ENCODE measurements at places on chromosomes 4 and X.

- no peak for DNase-seq
These were observed 34.5 kb downstream of the ACE2 start for GRCh38 chrX:15566244-15566643.

DNA sequence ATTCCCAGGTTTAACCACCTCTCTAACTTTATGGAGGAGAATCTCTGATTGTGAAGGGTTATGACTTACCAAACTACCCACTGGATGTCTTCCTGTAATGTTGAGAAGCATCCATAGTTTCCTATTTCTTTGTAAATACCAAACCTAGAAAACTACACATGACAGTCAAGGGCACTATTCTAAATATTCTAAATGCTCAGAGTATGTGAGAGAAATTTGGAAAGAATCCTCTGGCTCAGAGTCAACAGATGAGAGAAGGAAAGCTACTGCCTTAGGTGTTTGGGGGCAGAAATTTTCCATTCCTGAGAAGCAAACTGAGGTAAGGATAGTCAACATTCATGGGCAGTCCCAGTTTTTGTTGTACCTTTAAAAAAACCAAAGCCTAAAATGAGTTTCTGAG lies 155.8 kb downstream of the KCNIP4 start:
- no peak for DNase-seq

DNA sequence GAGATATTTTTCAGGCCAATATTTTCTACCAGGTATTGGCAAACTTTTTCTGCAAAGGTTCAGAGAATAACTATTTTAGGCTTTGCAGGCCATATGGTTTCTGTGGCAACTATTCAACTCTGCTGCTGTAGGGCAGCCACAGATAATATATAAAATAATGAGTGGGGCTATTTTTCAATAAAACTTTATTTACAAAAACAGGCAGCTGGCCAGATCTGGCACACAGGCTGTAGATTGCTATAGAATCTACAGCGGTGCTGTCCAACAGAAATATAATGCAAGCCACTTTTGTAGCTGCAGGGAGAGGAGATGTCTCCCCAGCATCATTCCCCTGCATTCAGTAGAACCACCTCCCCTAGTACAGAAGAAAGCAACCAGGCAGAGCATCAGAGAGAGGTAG lies 97.6 kb upstream of the BCOR start:
- DNase-seq: no peak

- DNase-seq: no peak
These were observed 26.0 kb downstream of the SH3TC1 start for GRCh38 chr4:8224975-8225625.

GRCh38 chr4:144449611-144450010 lies 196.3 kb upstream of the HHIP start:
- DNase-seq: no peak

DNA sequence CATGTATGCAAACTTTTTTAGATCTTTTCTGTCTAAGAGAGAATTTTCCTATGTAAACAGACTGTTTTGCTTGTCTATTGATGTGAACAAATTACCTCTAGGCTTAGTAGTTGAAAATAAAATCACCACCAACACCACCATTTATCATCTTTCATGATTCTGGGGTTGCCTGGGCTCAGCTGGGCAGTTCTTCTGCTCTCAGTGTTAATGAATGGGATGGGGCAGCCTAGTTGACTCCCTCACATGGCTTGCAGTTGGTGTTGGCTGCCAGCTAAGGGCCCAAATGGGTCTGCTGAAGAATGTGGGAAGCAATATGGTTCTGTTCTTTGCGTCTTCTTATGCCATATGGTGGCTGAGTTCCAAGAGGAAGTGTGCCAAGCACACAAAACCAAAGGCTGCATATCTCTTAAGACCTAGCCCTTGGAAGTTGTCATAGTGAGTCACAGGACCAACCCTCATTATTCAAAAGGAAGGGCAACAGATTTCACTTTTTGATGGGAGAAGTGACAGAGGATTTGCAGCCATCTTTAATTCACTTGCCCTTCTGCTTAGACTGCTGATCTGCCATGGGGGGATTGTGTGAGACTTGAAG lies 17.9 kb downstream of the REELD1 start:
- no peak for DNase-seq

- no peak for DNase-seq
These were observed 11.0 kb downstream of the TKTL2 start for GRCh38 chr4:163462556-163462955.

- no peak for DNase-seq
These were observed 235.7 kb downstream of the NKX6-1 start for GRCh38 chr4:84263415-84263814.

DNA sequence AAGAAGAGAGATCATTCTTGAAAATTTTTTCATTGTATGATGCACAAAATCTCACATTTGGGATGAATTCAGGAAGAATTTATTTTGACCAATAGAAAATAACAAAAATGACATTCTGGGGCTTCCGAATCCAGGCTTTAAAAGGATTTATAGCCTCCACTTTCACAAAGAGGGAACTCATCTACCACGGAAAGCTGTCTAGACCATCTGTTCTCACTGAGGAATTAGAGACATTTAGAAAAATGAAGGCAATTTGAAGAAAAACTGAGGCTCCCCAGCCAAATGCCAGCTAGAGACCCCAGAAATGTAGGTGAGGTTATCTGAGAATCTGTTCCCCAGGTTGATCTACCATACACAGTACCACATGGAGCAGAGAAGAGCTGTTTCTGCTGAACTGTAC lies 464.3 kb downstream of the TMA16 start:
- no peak for DNase-seq

DNA sequence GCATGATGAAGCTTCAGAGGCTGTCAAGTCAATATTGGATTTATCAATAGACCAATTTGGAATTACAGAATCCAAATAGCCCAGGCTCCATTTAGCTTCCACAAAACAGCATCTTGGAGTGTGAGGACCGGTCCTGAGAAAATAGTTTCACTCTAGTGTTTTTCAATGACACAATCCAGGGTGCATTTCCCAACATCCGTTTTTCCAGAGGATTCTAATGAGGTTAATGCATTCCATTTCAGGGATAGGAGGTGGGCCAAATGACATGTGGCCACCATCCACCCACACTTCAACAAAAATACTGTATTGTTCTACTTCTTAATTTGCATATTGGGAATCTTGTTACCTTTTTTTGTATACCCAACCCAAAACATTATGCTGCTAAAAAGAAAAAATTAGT lies 229.8 kb upstream of the LDB2 start:
- DNase-seq: no peak

DNA sequence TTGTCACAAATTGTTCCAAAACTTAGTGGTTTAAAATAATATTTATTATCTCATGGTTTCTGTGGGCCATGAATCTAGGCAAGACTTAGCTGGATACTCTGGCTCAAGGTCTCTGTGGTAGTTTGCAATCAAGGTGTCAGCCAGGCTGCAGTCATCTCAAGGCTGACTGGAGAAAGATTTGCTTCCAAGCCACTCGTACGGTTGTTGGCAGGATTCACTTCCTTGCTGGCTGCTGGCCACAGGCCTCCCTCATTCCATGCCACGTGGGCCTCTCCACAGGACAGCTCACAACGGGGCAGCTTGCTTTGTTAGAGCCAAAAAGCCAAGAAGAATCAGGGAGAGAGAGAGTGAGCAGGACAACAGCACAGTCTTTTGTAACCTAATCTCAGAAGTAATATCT lies 101.4 kb downstream of the WWC2 start:
- DNase-seq: no peak

GRCh38 chrX:38664285-38664684 lies 102.9 kb downstream of the TSPAN7 start:
- DNase-seq: no peak

- no peak for DNase-seq
These were observed 202.2 kb downstream of the TRIML1 start for GRCh38 chr4:188341428-188341827.

DNA sequence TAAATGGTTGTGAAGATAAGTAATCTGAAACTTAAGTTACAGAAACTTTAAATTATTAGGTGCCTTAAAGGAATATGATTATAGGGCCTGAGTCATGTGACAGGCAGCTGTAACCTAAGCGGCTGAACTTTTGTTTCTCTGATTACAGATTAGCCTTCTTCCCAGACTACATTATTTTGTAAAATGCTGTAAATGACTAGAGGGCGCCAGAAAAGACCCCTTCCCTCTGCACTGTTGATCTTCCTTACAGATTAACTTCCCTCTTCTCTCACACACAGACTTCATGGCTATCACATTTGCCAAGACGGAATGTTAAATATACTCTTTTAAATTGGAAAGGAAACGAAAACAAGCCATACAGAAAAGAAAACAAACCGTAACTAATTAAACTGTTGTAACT lies 96.6 kb downstream of the EVC2 start:
- DNase-seq: no peak

DNA sequence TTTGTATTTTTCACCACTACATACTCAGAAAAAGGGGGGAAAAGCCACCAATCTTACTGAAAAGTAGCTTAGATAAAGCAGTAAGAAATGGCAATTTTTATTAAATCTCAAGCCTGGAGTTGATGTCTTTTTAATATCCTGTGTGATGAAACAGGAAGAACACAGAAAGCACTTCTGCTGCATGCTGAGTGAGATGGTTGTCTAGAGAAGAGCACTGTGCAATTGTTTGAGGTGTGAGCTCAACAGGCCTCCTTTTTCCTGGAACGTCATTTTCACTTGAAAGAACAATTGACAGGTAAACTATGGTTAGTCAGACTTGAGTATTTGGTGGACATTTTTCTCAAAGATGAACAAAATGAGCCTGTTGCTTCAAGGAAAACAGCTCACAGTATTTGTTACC lies 73.9 kb downstream of the RTL5 start:
- no peak for DNase-seq

GRCh38 chrX:43745938-43746721 lies 90.0 kb downstream of the MAOA start:
- no peak for DNase-seq

DNA sequence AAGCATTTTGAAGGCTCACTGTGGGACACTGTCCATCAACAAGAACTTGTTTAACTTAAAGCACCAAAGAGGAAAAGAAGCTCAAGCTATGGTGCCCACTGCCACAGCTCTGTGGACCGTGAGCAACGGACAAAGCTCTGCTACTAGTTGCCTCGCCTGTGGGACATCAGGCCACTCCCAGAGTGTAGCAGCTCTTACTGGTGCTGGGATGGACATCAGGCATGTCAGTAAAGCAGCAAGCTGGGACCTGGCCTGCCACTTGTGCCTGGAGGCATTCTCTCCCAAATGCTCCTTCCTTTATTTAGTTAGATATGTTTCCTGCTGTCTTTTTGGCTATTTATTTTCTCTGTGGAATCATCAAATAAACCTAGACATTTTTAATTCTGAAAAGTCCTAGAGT lies 46.7 kb downstream of the TMEM154 start:
- no peak for DNase-seq

- no peak for DNase-seq
These were observed 237.9 kb upstream of the PSAPL1 start for GRCh38 chr4:7672601-7673000.

DNA sequence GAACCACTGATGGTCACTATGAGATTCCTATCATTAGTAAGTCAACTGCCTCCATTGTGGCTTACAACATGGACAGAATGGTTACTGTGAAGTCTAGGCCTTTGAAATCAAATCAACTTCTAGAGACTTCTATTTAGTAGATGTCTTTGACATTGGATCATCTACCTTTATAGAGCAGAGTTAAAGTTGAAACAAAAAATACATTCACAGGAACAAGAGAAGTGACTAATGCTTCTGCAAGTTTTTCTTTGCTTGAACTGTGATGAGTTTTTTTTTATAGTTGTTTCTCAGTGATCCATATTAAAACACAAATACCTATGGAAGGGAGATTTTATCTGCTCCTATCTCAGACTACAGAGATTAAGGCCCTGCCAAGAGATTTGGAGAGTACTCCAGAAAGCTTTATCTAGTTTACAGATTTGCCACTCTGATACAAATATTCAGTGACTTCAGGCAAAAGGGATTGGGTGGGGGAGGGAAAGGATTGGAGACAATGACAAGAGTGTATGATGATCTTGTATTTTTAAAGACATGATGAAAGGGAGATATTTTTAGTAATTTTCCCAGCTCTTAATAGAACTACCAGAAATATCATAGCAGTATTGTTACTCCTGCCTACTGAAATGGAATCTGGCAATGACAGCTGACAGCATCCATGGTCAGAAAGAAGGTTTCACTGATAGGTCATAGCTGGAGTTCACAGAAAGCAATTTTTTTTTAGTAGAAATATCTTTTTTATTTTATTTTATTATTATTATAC lies 16.0 kb upstream of the EPGN start:
- no peak for DNase-seq

GRCh38 chr4:72377491-72378194 lies 191.4 kb downstream of the ADAMTS3 start:
- DNase-seq: no peak

DNA sequence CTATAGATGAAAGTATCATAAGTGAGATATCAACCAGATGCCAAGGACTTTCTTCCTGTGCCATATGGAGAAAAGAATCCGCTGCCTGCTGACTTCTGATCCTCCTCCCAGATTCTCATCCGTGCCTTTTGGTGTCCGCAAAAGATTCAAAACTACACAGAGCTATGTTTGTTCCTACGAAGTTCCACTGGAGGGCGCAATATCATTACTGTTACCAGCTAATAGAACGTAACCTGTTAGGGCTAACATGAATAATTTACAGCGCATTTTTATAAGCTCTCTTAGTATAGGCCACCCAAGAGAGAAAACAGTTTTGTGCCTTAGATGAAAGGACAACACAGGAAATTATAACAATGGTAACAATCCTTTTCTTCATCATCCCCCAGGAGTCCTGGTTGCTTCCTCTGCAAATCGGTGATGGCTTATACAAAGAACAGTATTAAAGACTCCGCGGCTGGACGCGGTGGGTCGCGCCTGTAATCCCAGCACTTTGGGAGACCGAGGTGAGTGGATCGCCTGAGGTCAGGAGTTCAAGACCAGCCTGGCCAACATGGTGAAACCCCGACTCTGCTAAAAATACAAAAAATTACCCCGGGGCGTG lies 22.8 kb upstream of the CENPVL3 start:
- no peak for DNase-seq

- DNase-seq: no peak
These were observed 78.0 kb downstream of the NSUN7 start for GRCh38 chr4:40827758-40828157.

DNA sequence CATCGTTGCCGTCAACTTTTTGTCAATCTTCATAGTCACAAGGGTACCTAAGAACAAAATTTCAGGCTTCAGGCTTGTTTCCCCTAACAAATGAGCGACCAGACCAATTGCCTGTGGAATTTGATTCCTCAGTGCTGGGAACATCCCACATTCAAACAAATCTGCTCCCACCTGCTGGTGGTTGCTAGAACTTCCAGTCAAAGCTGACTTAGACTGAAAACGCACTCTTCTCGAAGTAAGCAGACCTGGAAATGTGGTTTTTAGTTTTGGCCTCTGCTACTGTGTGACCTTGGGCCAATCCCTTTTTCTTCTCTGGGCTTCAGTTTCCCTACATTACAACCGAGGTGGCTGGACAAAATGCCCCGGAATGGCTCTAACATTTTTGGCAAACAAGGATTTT lies 1.8 kb upstream of the GABRQ start:
- no peak for DNase-seq

- no peak for DNase-seq
These were observed 286.4 kb downstream of the BCOR start for GRCh38 chrX:39811376-39811775.

Measured in cortex of kidney (tissue), 1 donor.